ENCODE measurements at places on chromosomes 12 and 14. TPM values are rescaled to one million over a fixed set of nuclear protein-coding genes. Genes with fewer than 3 reads are reported as not detected.
A peak's percentile ranks its signal among the peaks of the same experiment; 100 is the strongest.

DNA sequence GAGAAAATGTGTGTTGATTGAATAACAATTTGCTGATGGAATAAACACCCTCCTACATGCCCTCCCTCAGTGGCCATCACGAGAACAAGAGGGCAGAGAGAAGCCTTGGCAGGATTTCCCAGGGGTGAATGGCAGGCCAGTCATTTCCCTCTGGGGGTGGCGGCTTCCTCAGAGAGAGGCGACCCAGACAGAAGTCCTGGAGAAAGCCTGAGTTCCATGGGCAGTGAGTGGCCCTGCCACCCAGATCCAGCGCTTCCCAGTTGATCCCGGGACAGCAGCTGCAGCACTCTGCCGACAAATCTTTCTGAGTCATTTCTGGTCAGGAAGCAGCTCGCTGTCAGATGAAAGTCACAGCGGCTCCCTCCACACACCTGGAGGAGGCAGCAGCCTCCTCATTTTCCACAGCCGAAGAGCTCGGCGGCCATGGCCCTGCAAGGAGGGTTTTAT is 123.0 kb downstream of the SCARB1 start:
- DNase-seq, result peak; percentile 25

- no peak for DNase-seq
Measured at GRCh38 chr12:5083955-5084849, 40.5 kb downstream of the KCNA5 start.

DNA sequence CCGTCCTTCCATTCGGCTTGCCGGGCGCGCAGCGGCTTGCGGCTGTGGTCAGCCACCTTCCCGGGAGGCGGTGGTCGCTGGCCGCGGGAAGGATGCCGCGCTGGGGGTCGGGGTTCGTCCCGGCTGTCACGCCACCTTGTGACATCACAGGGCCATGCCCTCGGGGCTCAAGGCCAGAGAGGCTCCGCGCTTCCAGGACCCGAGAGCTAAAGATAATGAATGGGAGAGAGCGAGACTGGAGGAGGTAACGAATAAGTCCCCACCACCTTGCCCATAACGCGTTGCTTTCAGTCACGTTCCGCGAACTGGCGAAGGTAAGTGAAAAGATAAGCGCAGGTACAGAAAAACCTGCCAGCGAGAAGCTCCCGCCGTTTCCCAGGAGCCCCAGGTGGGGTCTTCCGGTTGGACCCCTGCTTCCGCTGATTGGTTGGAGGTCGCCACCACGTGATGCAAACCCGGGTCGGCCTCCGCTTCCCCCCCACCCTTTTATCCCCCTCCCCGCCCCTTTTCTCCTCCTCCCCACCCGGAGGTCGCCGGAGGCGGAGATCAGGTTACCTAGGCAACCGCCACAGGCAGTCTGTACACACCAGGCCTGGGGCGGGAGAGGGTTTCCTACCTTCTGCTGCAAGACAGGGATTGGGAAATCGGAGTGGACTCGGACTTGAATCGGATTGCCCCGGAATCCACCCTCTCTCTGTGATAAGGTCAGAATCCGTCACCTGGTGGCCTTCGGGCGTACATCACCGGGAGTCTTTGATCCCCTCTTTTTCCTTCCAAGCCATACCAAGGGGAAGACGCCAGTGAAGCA is at the start of gene LRRC9:
Gene LRRC9, plus strand, starts transcription at position 575 of the 808 bp plus-strand sequence.
- DNase-seq, result peak; percentile 20

GRCh38 chr12:88893801-88894200 is 313.5 kb upstream of the KITLG start:
- DNase-seq, result no peak

DNA sequence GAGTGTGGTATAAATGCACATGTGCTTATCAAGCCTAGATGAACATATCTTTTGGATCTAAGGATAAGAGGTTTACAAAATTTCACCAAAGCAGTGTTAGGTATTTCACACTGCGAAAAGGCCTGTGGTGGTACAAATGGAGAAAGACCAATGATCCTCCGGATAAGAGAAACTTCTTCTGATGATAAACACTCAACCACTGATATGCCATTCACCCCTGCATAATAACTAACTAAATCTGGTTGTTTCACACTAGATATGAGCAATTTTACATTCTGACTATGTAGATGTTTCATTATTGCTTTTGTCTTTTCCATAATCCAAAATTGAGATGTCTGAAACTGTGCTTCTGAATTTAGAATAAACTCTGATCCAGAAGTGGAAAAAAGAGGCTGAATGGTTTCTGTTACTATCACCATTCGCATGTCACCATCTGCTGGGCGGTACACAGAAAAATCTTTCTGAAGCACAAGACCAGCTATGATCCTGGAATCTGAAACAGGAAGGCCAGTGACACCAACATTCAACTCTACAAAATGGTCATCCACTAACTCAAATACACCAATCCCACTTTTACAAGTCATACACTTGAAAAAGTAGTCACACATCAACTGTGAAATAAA is 1.3 kb downstream of the BBS10 start:
- DNase-seq, result no peak

Gene PZP
- not detected for total RNA-seq

Gene IFT81
- total RNA-seq, result 1.7 TPM

Gene TAMALIN
- 13.5 TPM for total RNA-seq

Gene PTPRB
- 0.05 TPM for total RNA-seq

Gene DPF3
- 0.48 TPM for total RNA-seq

Gene AMDHD1
- total RNA-seq, result 0.95 TPM
